Renal cortical epithelial cell (primary cell): ENCODE measurements at places on chromosomes 16 and 17.

DNA sequence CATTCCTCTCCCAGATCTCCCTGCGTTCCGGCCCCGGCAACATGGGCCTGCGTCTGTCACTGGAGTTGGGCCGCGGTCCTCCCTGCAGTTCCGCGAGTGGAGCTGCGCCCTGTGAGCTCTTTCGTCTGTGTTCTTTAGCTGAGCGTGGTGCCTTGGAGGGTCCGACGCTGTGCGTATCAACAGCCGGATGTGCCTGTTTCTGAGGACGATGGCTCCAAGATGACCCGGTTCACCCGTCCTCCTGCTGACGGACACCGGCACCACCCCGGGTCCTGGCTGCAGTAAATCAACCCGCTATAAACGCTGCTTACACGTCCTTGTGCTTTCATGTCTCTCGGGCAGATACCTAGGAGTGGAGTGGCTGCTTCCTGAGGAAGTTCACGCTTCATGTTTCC lies 44.8 kb upstream of the GNG13 start:
- no peak for DNase-seq

- DNase-seq = peak; percentile 49
These were observed 7.8 kb upstream of the RNASEK start for GRCh38 chr17:7004398-7005253.

GRCh38 chr17:31488264-31488981 lies 96.9 kb downstream of the RAB11FIP4 start:
- no peak for DNase-seq

DNA sequence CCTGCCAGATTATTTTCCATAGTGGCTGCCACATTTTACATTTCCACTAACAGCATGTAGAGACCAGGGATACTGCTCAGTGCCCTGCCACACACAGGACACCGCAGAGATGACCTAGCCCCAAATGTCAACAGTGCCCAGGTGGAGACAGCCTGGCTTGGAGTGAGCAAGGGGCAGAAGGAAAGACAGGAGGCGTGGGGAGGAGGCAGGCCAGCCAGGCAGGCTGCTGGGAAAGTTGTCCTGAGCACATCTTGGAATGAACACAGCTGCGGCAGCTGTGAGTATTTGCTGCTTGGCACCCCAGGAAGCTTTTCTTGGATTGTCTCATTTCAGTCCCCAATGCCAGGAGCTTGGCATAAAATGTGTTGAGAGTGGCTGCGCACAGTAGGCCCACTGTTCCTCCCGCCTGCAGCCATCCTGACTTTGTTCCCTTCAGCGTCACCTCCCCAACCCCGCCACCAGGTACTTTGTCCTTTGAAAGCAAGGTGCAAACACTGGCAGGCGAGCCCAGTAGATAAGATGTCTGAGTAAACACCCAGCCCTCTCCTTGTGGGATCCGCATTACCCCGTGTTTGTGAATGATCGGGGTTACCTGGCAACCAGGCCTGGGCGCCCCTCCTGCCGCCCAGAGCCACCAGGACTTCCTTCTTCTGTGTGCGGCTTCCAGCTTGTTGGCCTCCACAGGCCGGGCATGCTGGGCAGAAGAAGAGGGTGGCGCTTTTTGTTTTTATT lies 114.0 kb downstream of the CMIP start:
- DNase-seq = no peak

GRCh38 chr17:40958086-40958953 lies 8.4 kb downstream of the KRT39 start:
- peak; percentile 31 for DNase-seq

GRCh38 chr16:58102665-58103392 lies 26.4 kb downstream of the CFAP20 start:
- DNase-seq = no peak

DNA sequence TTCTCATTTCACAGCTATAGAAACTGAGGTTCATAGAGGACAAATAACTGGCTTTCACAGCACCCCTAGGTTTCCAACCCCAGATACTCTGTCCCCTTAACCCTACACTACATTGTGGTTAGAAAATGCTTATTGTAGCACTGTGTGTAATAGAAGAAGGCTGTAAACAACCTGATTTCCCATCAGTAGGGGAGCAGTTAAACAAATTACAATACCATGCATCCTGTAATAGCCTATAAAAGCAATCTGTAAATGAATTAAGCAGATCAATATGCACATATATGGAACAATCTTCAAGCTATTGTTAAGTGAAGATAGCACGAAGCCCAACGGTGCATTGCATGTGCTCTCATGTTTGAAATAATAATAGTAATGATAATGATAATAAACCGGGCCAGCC lies 39.2 kb upstream of the XPO6 start:
- no peak for DNase-seq

GRCh38 chr16:68448360-68448970 lies at the start of gene SMPD3:
Gene SMPD3, minus strand, starts transcription at chr16:68448508. Its CDS starts 76,327 bp downstream, at chr16:68372181.
- DNase-seq = peak; percentile 92

GRCh38 chr16:1449201-1449788 lies 4.9 kb upstream of the CCDC154 start:
- DNase-seq = no peak

- DNase-seq = no peak
These were observed 22.3 kb upstream of the BRD7 start for GRCh38 chr16:50390914-50391716.

- DNase-seq = no peak
These were observed 42.7 kb upstream of the DNAH9 start for GRCh38 chr17:11555530-11555929.

- no peak for DNase-seq
These were observed 117.8 kb downstream of the RAB11FIP4 start for GRCh38 chr17:31509095-31509804.

DNA sequence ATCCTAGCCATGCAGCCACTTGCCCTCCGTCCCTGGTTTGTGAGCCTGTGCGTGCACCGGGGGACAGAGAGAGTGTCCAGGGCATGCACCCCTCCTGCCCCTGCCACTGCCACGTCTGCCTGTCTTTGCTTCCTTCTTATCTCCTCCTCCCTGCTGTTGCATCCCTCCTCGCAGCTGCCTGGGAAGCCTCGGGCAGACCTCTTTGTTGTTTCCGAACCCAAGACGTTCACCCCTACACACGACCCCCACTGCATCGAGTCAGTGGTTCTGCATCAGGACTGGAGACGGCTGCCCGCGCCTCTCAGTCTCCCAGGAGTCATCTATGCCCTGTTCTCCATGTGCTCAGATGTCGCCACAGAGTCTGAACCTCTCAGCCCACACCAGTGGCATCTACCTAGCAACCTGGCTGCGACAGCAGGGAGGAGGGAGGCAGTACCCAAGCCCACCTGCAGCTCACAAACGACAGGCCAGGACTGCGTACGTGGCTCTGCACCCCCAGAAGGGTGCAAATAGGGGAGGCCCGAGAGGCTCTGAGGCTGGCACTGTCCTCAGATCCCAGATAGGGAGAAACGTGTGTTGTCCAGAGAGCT lies 5.2 kb downstream of the TIMP2 start:
- no peak for DNase-seq

- peak; percentile 56 for DNase-seq
These were observed 34.7 kb upstream of the RBBP6 start for GRCh38 chr16:24504472-24505345.

GRCh38 chr16:1057252-1057932 lies 15.2 kb upstream of the SSTR5 start:
- DNase-seq = no peak

- DNase-seq = no peak
These were observed 4.0 kb downstream of the CA4 start for GRCh38 chr17:60153606-60154390.
